ENCODE measurements at places on chromosomes 2 and 18. TPM values are rescaled to one million over a fixed set of nuclear protein-coding genes. Genes with fewer than 3 reads are reported as not detected.

The CBLN2 gene
- polyA plus RNA-seq: 9.1 TPM

GRCh38 chr2:148593421-148593820, 51.1 kb upstream of the EPC2 start:
- DNase-seq: no peak

- DNase-seq: no peak
These were observed at the start of gene GPR39 for GRCh38 chr2:132416723-132417395. GPR39 (plus strand) TSS chr2:132416805.

DNA sequence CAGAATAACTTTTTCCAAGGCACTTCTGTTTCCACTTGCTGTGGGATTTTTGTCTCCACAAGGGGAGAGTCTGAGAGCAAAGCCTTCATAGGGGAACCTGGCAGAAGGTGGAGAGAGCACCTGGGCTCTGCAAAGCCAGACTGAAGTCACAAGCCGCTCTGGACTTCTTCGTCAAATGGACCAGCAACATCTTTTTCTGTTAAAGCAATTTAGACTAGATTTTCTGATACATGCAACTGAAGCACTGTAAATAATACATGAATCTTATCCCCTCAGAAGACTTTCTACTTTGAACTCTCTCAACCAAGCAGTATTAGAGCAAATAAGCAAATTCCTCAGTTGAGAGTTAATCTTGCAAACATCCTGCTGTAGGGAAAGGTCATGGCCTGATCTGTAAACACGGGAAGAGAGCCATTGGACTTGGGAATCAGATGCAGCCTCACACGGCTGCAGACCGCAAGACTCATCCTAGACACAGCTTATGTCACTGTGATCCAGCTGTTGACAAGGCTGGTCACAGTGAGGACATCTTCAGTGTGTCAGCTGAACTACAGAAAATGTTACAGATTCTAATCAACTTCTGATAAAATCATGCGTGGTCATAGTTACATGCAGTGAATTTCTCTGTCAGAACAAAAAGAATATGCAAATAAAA, 3.2 kb downstream of the SH3YL1 start:
- no peak for DNase-seq

- no peak for DNase-seq
These were observed 39.5 kb upstream of the LBH start for GRCh38 chr2:30191819-30192271.

GRCh38 chr18:35089382-35089781, 48.2 kb downstream of the MAPRE2 start:
- DNase-seq: no peak

GRCh38 chr18:63317982-63318888, 1.3 kb downstream of the BCL2 start:
- no peak for DNase-seq
